Activated naive CD4-positive, alpha-beta T cell (primary cell): ENCODE measurements at places on chromosomes 6 and 20.

- no peak for DNase-seq
These were observed 6.3 kb upstream of the AP5S1 start for GRCh38 chr20:3813848-3814581.

GRCh38 chr20:7520361-7520760, 419.9 kb downstream of the HAO1 start:
- no peak for DNase-seq

GRCh38 chr20:20897145-20897544, 184.7 kb upstream of the RALGAPA2 start:
- DNase-seq, result no peak

DNA sequence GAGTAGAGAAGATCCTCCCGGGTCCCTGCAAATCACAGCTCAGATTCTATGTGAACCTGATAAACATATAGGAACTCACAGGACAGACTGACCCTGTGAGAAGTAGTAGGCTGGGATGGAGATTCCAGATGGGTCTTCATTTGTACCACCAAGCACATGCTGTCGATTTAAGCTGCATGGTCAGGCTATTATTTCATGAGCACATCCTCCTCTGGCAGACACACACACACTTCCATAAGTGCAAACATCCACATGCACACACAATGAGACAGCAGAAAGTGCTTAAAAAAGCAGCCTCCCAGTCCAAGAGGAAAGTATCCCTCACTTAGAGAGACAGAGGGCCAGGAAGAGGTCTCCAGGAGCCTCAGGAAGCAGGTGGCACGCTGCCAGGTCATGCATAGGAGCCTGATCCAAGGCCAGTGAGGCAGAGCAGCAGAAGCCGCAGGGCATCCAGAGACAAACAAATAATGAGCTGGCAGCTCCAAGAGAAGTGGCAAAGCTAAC, 131.8 kb downstream of the UNC5CL start:
- DNase-seq, result no peak

- DNase-seq, result no peak
These were observed 88.1 kb upstream of the IFNGR1 start for GRCh38 chr6:137307163-137307854.

GRCh38 chr6:30542915-30543314, 13.4 kb downstream of the GNL1 start:
- DNase-seq, result no peak

DNA sequence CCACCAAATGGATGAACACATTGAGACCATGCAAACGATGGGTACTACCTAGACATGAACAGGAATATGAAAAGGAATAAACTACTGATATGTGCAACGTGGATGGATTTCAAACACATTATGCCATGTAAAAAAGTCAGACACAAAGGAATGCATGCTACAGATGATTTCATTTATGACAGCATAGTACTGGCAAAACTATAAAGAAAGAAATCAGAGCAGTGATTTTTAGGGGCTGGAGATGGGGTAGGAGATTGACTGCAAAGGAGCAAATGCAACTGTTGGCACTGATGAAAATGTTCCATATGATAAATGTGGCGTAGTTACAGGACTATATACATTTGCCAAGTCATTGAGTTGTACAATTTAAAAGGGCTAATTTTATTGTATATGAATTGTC, 13.4 kb upstream of the COL12A1 start:
- no peak for DNase-seq

DNA sequence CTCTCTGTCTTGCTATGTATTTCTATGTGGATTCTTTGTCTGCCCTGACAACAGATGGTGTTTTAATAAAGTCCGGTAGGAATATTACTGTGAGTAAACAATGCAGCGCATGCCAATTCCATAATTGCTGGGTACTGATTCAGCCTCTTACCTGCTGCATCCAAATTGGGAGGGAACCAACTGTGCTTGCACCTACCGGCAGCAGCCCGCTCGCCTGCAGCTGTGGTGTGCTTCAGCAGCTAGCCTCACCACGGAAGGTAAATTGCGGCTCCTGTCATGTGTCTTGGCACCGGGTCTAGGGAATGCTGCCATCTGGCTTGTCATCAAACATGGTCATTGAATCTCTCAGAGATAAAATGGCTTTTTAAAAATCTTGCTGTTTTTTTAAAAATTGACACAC, 704.8 kb upstream of the SLC35B3 start:
- DNase-seq, result no peak

- DNase-seq, result peak; percentile 25
These were observed 290.6 kb upstream of the ZNF337 start for GRCh38 chr20:25987073-25987927.

DNA sequence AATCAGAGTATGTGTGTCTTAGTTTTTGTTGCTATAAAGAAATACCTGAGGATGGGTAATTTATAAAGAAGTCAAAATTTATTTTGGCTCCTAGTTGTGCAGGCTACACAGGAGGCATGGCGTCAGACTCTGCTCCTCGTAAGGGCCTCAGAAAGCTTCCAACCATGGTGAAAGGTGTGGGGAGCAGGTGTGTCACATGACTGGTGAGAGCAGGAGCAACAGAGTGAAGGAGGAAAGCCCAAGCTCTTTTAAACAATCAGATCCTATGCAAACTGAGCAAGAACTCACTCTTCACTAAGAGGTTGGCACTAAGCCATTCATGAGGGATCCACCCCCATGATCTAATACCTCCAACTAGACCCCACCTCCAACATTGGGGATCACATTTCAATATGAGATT, 1524.3 kb downstream of the HACE1 start:
- DNase-seq, result no peak

GRCh38 chr6:13268913-13269518, 59.3 kb downstream of the TBC1D7 start:
- no peak for DNase-seq

DNA sequence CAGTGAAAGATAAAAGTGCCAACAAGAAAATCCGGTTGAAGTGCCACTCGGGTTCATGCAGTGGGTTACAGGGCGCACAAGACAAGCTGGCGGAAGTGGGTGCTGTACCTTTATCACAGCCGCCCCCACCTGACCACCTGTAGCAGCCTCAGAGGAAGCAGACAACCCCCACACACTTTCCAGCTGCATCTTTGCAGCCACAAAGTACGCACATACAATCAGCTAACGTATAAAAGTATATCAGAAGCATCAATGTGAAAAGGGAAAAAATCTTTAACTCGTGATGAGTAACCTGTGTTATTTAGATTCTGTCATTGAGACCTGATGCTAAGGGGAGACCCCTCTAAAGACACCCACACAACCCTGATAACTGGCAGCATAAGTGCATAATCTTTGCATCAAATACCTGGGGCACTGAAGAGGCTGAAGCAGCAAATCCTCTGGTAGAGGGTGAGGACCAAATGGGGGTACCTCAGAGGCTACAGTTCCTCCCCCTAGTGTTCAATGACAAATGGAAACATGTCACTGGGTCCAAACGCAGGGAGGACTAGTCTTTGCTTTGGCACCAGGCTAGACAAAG, 22.1 kb downstream of the BACH2 start:
- DNase-seq, result peak; percentile 63

DNA sequence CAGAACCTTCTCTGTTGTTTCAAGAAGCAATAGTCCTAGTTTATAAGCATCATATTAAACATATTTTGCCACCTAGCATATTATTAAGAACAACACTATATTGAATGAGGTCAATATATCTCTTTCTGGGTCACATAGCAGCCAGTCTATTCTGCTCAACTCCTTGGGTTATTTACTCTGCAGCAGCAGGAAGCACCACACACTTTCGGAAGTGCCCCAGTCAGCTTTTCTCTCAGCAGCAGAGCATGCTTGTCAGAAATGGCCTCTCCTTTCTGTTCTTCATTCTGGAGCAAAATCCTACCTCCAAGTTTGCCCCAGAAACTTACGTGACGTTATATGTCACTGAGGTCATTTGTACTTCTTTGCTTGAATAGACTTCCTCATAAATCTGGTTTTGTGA, 22.7 kb downstream of the CFAP206 start:
- no peak for DNase-seq

GRCh38 chr20:64220891-64221527, 34.5 kb upstream of the PCMTD2 start:
- no peak for DNase-seq

DNA sequence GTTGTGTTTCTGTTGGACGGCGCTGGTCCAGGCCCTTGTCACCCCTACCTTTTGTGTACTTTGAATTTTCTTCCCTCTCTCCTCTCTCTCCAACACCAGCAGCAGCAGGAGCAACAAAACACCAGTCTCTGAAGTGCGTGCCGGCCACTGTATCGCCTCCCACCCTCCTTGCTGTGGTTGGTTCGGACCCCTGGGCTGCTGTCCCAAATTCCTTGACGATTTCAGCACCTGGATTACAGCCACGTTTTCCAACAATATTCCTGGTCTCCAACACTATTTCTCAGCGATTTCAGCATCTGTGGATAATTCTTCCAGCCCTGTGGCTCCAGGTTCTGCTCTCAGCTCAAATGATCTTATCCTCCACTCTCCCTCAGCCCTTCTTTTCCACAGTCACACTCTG, 11.8 kb downstream of the MAS1 start:
- DNase-seq, result no peak

DNA sequence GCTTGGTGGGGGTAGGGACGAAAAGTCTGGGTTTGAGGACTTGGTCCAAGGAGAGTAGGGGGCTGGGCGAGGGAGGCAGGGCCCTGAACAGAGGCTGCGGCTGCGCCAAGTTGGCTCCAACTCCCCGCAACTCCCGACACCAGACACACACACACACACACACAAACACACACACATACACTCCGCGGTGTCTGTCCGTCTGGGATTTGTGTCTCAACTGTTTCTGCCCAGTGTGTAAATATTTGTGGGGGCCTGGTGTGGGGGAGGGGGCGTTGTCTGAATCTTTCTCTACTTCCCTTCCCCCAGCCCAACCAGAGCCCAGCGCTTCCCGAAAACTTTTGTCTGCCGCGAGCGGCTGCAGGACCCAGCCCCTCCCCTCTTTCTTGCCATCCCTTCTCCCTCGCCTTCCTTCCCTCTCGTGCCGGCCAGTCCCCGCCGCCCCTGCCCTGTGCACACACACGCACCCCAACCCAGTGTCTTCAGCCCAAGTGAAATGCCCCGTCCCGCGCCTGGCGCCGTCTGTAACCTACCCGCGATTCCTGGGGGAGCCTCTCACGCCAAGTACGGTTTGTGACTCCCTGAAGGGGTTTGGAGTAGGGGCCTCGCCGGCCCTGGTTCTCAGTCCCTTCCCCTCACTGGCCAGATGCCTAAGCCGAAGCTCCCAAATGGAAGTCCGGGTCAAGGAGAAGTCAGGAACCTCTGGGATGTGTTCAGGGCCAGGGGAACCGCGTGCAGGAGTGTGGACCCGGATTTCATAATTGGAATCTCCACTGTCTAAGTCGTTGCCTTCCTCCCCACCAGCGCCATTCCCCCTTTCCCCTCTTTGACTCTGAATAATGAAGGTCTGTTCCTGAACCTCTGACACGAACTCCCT, 904 bp downstream of the MDFI start:
- no peak for DNase-seq

DNA sequence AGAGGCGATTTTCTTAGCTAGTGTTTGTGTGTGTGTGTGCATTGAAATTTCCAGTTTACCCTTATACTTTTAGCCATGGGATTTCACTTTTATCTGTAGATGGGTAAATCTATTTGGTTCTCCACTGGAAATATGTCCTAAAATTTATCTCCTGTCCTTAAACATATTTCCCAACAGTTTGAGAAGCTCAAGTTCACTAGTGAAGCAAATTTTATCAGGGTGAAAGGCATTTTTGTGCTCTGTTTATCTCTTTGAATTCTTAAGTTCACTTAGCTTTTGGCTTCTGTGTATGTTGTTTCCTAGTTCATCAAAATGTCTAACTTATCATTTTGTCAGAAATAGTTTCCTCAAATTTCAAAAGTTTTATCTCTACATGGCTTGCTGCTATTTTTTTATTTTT, 561.6 kb downstream of the PHF3 start:
- DNase-seq, result no peak

DNA sequence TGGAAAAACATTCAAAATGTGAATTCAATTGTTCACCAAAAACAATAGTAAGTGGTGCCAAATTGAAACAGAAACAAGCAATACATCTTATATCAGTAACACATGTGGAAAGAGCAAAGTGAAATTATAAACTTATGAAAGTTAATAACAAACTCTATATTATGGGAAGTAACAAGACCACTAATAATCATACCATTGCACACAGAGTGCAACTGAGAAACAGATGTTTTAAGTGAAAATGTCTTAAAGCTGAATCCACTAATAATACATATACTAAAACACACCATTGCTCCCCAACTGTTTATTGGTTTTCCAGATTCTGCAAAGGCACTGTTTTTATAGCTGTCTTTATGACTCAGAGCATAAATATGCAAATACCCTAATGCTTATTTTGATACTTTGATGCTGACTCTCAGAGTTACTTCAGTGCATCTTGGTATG, 292.3 kb downstream of the RFPL4B start:
- DNase-seq, result no peak

GRCh38 chr6:63525186-63525878, 46.9 kb upstream of the LOC128125822 start:
- DNase-seq, result no peak

GRCh38 chr20:45189067-45189609, 14.4 kb downstream of the PI3 start:
- no peak for DNase-seq

GRCh38 chr20:62795023-62795761, 1.1 kb upstream of the MRGBP start:
- DNase-seq, result peak; percentile 44

GRCh38 chr20:64228086-64228653, 27.4 kb upstream of the PCMTD2 start:
- DNase-seq, result no peak

GRCh38 chr6:91029211-91029610, 442.3 kb upstream of the MAP3K7 start:
- DNase-seq, result no peak

- no peak for DNase-seq
These were observed 311.8 kb upstream of the MMS22L start for GRCh38 chr6:97594844-97595243.

DNA sequence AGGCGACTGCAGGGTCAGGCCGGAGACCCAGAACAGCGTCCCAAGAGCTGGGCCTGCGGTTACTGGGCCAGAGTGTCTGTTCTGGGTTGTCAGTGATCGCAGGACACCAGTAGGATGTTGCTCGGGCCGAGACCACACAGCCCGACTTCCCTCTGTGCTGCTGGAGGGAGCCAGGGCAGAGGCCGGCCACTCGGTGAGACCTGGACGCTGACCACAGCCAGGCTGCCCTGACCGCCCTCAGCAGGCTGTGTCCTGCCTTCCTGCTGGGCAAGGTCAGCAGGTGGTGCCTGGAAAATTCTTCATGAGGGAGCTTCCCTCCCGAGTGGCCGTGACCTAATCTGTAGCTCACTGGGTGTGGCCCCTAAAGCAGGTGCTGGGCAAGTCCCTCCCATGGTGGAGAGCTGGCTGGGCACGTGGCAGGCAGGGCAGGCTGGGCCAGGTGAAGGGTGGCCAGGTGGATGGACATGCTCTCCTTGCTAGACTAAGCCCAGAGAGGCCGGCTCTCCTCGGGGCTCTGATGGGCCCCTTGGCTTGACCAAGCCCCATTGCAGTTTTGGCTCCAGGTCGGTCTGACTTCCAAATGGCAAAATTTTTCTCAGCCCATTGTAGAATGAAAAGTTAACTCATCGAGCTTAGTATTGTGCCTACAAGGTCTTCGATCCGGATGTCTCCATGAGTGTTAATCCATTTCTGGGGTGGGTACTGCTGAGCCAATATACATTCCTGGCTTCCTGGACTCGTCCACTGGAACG, 1.9 kb downstream of the SLCO4A1 start:
- no peak for DNase-seq
